T-helper 9 cell (primary cell): ENCODE measurements at places on chromosomes 7 and 10.

DNA sequence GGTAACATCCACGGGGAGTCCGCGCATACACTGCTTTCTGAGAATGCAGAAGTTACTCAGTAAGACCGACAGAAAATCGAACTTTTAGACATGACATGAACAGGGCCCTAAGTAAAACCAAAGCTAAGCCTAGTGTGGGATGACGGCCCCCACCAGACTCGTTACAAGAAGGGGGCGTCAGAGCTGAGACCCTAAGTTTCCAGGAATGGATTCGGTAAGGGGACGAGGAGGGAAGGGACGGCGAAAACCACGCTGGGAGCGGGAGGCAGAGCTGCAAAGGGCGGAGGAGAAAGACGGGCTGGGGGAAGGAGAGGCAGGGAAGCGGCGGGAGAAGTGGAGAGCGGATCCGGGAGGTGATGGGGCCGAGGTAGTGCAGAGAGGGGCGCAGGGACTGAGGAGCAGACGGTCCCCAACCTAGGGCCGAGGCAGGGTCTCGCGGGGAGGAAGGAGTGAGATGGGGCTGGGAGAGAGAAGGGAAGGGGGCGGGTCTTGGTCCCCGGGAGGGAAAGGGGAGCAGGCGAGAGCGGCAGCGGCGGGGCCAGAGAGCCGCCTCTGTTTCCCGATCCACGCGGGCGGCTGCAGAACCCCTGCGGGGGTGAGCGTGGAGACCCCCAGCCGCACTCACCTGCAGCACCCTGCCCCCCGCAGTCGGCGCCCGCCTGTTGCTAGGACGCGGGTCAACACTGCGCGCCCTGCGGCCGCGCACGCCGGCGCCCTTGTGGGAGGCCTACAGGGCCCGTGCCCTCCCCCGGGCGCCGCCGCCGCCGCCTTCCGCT lies 513 bp downstream of the ODAD2 start:
- DNase-seq: no peak

GRCh38 chr7:129604713-129605437 lies 6.6 kb upstream of the NRF1 start:
- DNase-seq: no peak

GRCh38 chr10:125661941-125662515 lies 20.9 kb downstream of the TEX36 start:
- DNase-seq: no peak

DNA sequence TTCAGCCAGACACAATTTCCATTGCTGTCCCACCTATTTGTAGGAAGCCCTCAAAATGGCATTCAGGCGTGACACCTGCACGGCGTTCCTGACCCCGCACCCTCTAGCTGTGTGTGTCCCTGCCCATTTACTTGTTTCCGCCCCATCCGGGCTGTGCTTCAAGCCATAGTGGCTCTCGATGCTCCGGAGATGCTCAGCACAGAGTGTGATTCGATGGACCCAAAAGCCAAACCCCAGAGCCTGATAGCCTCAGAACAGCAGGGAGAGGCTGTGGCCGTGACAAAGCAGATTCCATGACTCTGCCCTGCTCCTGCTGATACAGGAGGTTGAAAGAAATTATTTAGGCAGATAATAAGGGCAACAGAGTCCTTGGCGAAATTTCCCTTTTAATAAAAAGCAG lies 13.4 kb downstream of the BUD31 start:
- DNase-seq: no peak

GRCh38 chr7:124713086-124713485 lies 52.5 kb downstream of the GPR37 start:
- no peak for DNase-seq

GRCh38 chr10:78565841-78566240 lies 502.9 kb upstream of the ZMIZ1 start:
- no peak for DNase-seq

GRCh38 chr10:67670401-67670800 lies 25.6 kb downstream of the CTNNA3 start:
- no peak for DNase-seq

DNA sequence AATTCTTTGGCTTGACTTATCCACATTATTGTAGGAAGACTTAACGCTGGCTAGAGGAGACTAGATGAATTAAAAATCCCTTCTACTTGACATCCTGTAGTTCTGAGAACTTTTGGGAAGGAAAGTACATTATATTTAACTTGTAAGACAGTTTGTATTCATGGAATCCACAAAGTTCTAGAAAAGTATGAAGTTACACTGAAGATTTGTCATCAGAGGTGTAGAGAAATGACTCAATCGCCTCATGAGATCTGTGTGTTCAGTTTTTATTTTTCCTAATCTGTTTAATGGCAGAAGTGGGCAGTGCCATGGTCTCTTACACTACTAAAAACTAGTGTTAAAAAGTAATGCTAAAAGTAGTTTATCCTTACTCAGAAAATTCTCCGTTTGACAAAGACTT lies 89.1 kb upstream of the SMIM30 start:
- DNase-seq: no peak

DNA sequence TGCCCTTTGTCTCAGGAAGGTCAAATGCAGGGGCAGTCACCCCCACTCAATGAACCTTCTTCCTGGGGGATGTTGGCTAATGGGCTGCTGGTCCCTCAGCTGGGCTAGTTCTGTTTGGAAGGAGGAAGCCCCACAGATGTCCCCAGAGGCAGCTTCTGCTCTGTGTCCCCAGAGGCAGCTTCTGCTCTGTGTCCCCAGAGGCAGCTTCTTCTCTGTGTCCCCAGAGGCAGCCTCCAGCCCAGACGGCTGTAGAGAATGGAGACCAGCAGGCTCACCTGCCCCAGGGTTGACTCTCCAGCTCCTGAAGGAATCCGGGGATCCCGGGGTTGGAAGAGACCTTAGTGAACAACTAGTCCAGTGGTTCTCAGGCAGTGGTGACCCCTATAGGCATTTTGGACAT lies 62.5 kb upstream of the LEP start:
- no peak for DNase-seq

GRCh38 chr10:30420266-30420665 lies 13.7 kb upstream of the MAP3K8 start:
- DNase-seq: no peak

GRCh38 chr7:8208816-8209215 lies 53.2 kb downstream of the ICA1 start:
- DNase-seq: no peak

- no peak for DNase-seq
Measured at GRCh38 chr7:127317447-127317961, 64.8 kb upstream of the GRM8 start.

GRCh38 chr7:80133361-80134114 lies 1.1 kb upstream of the GNAI1 start:
- DNase-seq: no peak

- no peak for DNase-seq
Measured at GRCh38 chr7:121202834-121203233, 126.0 kb upstream of the WNT16 start.

GRCh38 chr10:100377830-100378229 lies 30.8 kb downstream of the SCD start:
- no peak for DNase-seq

GRCh38 chr7:83608716-83609115 lies 40.2 kb downstream of the SEMA3E start:
- no peak for DNase-seq

DNA sequence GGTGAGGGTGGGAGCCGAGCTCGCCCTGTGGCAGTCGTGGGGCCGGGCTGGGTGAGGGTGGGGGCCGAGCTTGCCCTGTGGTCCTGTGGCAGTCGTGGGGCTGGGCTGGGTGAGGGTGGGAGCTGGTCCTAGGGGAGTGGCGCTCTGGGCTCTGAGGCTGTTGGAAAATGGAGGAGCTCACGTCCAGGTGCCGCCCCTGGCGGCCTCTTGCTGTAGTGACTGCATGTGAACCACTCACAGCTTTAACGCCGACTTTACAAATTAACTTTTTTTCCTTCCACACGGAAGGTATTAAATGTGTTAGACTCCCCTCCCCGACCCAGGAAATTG lies 312.6 kb downstream of the WDR37 start:
- DNase-seq: peak; percentile 4

DNA sequence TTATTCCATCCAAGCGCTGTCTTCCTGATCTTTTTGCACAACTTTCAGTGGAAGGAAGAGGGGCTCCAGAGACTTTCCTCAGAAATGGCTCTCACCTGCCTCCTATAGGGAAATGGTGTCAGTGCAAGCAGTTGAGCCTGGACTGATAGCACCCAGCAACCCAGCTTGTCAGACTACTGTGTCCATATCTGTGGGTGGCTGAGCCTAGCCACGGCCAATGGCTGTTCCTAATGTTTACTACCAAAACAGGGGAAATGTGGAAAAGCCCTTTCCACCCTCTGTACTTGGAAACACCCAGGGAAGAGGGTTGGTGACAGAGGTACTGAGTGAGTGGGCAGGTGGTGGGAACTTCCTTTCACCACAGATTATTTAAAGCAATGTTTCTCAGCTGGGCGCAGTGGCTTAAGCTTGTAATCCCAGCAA lies 4.3 kb upstream of the YKT6 start:
- no peak for DNase-seq

- DNase-seq: no peak
Measured at GRCh38 chr10:125984346-125984745, 88.0 kb downstream of the FANK1 start.

- no peak for DNase-seq
Measured at GRCh38 chr7:23594879-23595604, 2.1 kb upstream of the CCDC126 start.

GRCh38 chr7:46637793-46638735 lies 717.0 kb upstream of the IGFBP3 start:
- DNase-seq: no peak

DNA sequence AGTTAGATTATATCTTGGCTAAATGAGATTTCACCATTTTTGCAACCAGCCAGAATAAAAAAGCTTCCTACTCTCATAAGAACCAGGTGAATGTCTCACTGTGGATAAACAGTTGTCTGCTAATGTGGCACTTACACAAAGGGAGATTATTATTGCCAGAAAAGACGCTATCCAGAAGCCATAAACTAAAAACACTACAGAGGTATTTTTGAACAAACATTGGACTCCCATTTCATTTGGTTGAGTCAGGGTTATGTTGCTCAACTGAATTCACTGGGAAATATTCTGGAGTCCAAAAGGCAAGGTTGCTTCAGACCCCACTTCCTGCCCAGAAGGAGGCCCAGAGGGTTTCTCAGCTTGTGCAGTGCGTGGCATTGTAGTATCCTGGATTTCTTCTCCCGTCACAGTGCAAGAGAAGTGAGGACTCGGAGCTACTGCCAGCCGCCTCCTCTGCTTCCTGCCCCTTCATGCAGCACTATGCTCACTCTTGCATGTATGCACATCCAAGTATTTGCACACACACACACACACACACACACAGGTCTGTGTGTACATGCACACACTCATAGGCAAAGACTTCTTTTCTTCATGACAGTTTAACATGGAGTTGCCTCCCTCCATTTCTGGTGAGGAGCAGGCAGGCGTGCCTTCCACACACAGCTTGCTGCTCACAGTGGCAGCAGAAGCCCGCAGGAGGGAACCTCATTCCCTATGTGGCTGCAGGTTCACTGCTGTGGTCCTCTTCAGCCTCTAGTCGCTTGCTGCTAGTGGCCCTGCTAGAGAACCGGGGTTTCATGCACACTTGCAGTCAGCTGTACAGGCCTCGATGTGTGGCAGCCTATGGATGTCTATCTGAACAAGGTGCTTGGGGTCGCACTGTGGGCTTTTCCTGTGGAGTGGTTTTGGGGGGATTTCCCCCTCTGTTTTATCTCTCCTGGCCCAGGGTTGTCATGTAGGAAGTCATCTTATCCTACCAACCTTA lies 10.1 kb downstream of the DENND10 start:
- DNase-seq: no peak

DNA sequence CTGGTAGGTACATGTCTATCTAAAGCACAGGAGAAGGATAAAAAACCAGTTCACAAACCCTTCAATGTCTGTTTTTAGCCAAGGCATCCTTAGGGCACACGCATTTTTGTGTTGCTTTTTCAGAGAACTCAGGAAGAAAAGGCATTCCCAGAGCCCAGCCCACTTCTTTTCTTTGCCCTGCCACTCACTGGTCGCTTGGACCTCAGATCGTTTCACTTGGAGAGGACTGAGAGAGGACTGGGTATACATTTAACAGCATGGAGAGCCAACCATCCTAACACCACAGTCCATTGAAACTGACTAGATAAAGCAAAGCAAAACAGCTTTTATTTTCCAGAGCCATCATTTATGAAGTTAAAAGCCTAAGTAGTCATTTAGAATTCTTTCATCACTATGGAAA lies 194.2 kb downstream of the CAMK1D start:
- no peak for DNase-seq

DNA sequence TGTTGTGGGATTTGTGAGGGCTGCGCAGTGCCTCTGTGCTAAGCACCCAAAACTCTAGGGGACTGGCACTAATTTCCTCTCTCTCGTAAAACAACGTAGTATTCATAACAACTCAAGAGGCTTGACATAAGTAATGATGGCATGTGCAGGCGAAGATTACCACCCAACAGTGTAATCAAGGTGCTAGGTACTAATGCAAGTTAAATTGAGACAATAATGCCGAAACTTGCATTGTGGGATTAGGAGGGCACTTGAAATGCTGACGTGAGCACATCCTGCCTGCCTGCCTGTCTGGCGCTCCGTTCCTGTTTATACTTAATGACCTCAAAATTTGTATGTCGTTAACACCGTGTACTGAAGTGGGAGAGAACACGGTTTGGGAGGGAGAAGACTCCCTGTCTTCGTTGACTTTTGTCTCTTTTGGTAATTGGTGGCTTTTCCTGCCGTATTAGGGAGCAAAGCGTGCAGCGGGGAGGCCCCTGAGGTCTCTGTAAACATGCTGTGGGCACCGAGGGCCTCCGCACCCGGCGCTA lies 139.0 kb downstream of the MGMT start:
- no peak for DNase-seq

DNA sequence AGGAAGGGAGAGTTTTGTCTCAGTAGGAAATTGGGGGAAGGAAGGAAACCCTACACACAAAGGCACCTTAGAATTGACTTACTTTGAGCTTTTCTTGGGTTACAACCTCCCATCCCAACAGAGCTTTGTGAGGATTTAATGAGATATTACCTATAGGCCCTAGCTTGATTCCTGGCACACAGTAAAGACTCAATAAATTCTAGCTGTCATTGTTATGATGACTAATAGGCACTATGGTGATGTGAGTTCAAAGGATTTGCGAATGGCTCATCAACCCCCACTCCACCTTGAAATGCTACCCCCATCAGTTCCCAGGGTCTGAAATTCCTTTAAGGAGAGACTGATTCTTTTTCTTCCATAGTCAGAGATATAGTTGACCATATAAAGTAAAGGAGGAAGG lies 67.9 kb upstream of the SMNDC1 start:
- DNase-seq: no peak

DNA sequence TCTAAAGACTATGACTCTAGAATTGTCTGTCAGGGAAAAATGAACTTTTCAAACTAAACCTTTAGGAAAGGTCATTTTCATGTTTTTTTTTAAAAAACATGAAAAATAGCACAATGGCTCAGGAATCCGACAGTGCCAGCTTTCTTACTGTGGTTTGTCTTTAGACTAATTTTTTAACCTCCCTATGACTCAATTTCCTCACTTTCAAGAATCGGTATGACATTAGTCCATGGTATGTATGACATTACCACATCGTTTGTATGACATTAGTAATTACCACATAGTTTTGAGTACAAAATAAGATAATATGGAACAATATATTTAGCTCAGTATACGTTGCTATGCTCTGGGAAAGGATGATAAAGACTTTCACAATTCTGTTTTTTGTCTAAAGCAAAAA lies 383.2 kb downstream of the PTPRN2 start:
- DNase-seq: no peak
